ENCODE measurements at places on chromosomes 1 and 21.

DNA sequence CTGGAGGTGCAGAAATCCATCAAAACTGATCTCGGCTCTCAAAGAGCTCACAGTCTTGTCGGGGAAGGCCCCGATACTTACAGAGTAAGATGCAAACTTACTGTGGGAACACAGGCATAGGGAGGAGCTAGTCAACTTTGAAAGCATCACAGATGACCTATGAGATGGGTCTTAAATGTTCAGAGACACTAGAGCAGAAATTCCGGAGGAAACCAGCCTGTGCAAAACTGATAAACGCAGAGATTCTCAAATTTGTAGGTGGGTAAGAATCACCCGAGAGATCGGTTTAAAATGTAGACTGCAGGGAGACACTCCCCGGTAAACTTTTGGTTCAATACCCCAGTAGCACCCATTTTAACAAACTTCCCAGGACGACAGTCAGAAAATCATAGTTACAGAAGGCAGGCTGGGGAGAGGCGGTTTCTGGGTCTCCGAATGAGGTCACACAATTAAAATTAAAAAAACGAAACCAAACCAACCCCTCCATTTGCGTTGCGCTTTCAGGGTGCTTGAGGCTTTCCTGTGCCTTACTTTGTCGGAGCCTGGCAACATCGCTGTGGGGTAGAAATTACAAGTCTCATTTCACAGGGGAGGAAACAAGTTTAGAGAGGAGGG, 755 bp upstream of the THRAP3 start:
- DNase-seq, result peak; percentile 80
- H3K4me3 ChIP-seq, result peak overlapping the region; percentile 69
- H3K4me1 ChIP-seq, result peaks cover 27% of the 10 kb centered on the region
- H3K36me3 ChIP-seq, result peaks cover 13% of the 10 kb centered on the region
- H3K27ac ChIP-seq, result peak overlapping the region; percentile 98

GRCh38 chr1:48495166-48495565, 23.2 kb upstream of the SPATA6 start:
- H3K4me3 ChIP-seq, result no peak overlapping the region
- no peak for DNase-seq
- no peaks in the 10 kb centered on the region for H3K27me3 ChIP-seq
- no peak overlapping the region for H3K27ac ChIP-seq
- H3K4me1 ChIP-seq, result no peaks in the 10 kb centered on the region

DNA sequence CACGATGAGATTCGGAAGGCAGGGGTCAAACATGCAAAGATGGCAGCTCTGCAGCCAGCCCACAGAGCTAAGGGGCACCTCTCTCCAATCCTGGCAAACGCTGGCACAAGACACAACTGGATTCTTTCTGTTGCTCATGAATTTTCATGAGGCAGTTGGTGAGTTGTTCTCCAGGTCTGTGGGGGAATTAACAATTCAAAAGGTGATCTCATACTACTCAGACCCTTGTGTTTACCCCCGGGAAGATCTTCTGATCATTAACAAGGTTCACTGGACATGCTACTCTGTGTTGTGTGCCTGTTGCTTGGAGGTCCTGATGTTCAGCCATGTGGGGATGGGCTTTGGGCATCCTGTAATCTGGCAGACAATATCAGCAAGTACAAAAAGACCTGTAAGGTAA, 128.9 kb downstream of the HHAT start:
- H3K4me3 ChIP-seq, result no peak overlapping the region
- no peaks in the 10 kb centered on the region for H3K4me1 ChIP-seq
- H3K27me3 ChIP-seq, result no peaks in the 10 kb centered on the region

DNA sequence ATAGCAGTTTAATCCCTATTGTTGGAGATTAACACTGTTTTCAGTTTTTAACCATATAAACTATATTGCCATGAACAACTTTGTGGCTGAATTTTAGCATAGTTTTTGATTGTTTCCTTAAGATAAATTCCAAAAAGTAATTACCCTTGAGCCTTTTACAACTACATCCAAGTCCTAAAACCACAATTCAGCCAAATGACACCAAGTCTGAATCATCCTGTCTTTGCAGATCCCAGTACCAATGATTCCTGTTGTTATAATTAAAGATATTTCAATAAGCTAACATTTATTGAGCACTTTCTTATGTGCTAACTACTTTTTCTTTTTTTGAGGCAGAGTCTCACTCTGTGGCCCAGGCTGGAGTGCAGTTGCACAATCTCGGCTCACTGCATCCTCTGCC, 35.6 kb downstream of the IL23R start:
- H3K27ac ChIP-seq, result no peak overlapping the region
- H3K4me1 ChIP-seq, result no peaks in the 10 kb centered on the region
- H3K27me3 ChIP-seq, result no peaks in the 10 kb centered on the region
- H3K36me3 ChIP-seq, result no peaks in the 10 kb centered on the region
- no peak overlapping the region for H3K4me3 ChIP-seq

DNA sequence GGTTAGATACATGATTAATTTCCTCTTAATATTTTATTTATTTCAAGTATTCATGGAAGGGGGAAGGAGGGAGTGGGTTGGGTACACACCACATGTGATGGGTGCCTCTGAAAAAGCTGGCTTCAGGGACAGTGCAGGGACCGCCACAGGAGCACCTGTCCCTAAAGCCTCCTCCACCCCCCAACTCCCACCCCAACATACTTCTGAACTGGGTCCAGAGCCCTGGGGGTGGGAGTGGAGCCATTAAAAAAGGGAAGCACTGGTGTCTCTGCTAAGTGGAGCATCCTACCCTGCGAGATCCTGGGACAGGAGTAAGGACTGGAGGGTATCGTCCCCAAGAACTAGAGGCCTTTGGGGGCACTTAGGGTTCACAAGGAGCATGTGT, 5.6 kb upstream of the CLEC20A start:
- no peak overlapping the region for H3K4me3 ChIP-seq
- H3K36me3 ChIP-seq, result no peaks in the 10 kb centered on the region
- H3K27me3 ChIP-seq, result no peaks in the 10 kb centered on the region
- no peaks in the 10 kb centered on the region for H3K4me1 ChIP-seq

GRCh38 chr1:201542309-201543035, 3.5 kb downstream of the NAV1 start:
- H3K36me3 ChIP-seq, result no peaks in the 10 kb centered on the region
- no peak for DNase-seq
- peaks cover 19% of the 10 kb centered on the region for H3K4me1 ChIP-seq

DNA sequence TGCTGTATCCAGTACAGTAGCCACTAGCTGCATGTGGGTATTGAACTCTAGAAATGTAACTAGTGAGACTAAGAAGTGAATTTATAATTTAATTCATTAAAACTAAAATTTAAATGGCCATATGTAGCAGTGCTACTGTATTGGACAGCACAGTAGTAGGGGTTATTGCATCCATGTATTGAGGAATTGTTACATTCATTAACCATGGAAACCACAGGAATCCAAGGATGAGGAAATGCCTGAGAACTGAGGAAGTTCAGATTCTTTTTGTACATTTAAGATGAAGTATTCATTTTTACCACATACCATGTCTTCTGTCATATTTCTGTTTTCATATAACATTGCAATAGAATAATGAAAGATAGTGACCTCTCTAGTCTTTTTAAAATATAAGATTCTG, 2.6 kb downstream of the MTF2 start:
- no peaks in the 10 kb centered on the region for H3K27me3 ChIP-seq
- H3K4me3 ChIP-seq, result no peak overlapping the region
- peak overlapping the region; percentile 93 for H3K27ac ChIP-seq
- no peak for DNase-seq
- peaks cover 4% of the 10 kb centered on the region for H3K36me3 ChIP-seq
- H3K4me1 ChIP-seq, result peaks cover 22% of the 10 kb centered on the region

- H3K27me3 ChIP-seq, result peaks cover 5% of the 10 kb centered on the region
- no peak overlapping the region for H3K27ac ChIP-seq
- no peak for DNase-seq
- no peaks in the 10 kb centered on the region for H3K36me3 ChIP-seq
- H3K4me3 ChIP-seq, result no peak overlapping the region
- H3K4me1 ChIP-seq, result no peaks in the 10 kb centered on the region
Observed at GRCh38 chr1:86541859-86542258, 5.0 kb upstream of the CLCA4 start.

DNA sequence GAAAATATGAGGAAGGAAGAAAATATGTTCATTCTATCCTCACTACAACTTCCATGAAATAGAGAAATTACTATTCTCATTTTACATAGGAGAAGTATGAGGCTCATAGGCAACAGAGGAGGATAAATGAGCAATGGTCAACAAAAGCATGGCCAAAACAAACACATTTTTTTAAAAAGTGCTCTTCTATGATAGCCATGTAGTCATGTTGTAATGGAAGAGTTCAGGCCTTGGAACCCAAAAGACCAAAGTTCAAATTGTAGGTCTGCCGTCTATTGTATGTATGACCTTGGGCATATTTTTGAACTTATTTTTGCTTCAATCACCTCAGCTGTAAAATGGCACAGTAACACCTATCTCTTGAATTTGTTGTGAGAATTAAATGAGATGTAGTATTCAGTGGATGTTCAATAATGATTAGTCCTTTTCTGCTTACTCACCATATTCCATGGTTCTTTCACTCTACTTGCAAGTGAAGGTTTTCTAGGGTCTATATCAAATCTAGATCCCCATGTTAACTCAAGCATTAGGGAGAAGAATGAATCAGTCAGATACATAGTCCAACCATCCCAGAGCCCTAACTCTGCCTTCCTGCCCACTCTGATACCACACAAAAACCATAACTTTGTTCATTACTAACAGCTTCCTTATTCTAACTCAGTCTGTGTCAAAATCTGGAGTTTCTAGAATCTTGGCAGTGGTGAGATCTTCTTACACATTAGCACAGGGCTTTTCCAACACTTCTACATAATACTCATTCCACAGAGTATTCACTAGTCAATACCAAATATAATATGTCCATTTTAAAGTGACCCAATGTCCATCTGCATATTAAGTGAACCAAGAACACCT, 353.2 kb downstream of the PLPP3 start:
- no peak overlapping the region for H3K27ac ChIP-seq
- no peaks in the 10 kb centered on the region for H3K4me1 ChIP-seq
- DNase-seq, result no peak
- no peak overlapping the region for H3K4me3 ChIP-seq
- H3K36me3 ChIP-seq, result no peaks in the 10 kb centered on the region
- H3K27me3 ChIP-seq, result no peaks in the 10 kb centered on the region

DNA sequence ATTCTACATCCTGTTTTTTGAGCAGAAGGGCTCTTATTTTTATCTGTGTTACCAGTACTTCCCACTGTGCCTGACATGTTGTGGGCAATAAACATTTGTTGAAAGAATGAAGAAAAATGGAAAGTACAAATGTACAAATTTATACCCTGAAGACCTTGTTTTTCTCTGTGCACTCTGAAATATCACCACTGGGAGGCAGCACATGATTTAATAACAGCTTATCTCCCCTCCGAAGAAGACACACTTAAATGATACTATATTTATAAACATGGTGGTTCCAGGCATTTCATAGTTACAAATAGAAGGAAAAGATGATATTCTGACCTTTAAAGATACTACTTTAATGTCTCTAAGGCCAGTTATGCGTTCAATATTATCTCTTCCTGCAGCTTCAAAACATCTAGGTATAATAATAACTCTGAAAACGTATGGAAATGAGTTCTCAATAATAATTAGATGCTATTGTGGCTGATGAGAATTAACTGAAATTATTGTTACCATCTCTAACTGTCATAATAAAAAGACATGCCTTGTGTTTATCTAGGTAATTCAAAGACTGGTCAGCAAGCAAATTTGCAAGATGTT, 12.8 kb downstream of the DYNLT5 start:
- peak; percentile 65 for DNase-seq
- no peaks in the 10 kb centered on the region for H3K27me3 ChIP-seq
- H3K4me3 ChIP-seq, result no peak overlapping the region
- no peaks in the 10 kb centered on the region for H3K36me3 ChIP-seq
- no peaks in the 10 kb centered on the region for H3K4me1 ChIP-seq
- no peak overlapping the region for H3K27ac ChIP-seq

- peaks cover 28% of the 10 kb centered on the region for H3K4me1 ChIP-seq
- H3K27me3 ChIP-seq, result no peaks in the 10 kb centered on the region
- no peak overlapping the region for H3K27ac ChIP-seq
- DNase-seq, result no peak
- no peaks in the 10 kb centered on the region for H3K36me3 ChIP-seq
- no peak overlapping the region for H3K4me3 ChIP-seq
Observed at GRCh38 chr1:12469493-12469892, 148.5 kb downstream of the DHRS3 start.

GRCh38 chr1:98205291-98206017, 284.6 kb upstream of the DPYD start:
- DNase-seq, result no peak
- no peak overlapping the region for H3K27ac ChIP-seq
- no peak overlapping the region for H3K4me3 ChIP-seq

DNA sequence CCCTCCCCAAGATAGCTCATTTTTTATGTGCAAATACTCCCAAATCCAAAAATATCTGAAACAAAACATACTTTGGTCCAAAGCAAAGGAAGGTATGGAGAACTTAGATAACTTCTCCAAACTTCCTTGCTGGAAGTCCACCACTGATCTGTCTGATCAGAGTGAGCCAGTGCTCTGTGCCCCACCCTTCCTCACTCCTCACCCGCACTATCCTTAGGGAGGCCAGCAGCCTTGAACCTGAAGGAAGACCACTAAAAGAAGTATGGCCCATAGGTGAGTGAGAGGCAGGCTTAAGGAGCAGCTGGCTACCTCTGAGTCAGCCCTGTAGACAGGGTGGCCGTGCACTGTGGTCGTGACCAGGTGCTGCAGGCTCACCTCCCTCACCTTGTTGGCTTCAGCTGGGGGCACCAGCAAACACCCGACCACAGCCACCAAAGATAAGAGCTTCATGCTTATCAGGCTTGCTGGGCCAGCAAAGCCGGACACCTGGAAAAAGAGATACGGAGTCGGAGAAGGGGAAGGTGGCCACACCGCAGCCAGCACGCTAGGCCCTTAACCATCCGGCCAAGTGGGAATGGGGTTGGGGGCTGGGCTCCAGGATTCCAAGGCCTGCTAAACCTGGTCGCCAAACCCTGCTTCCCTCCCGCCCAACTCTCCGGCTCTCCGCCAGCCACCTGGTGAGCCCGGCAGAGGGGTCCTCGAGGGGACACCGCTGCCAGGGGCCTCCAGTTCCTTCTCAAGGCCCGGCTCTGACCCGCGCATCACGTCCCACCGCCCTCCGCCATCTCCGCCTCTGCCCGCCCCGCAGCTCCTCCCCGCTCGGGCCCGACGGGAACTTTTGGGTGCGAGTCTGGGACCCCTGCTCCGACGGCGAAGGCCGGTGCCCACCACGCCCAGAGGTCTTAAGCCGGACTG, 543 bp downstream of the TMEM9 start:
- no peaks in the 10 kb centered on the region for H3K27me3 ChIP-seq
- no peaks in the 10 kb centered on the region for H3K36me3 ChIP-seq
- peak overlapping the region; percentile 48 for H3K4me3 ChIP-seq
- H3K27ac ChIP-seq, result peak overlapping the region; percentile 65
- DNase-seq, result no peak
